ENCODE measurements at places on chromosomes 7 and 10.

DNA sequence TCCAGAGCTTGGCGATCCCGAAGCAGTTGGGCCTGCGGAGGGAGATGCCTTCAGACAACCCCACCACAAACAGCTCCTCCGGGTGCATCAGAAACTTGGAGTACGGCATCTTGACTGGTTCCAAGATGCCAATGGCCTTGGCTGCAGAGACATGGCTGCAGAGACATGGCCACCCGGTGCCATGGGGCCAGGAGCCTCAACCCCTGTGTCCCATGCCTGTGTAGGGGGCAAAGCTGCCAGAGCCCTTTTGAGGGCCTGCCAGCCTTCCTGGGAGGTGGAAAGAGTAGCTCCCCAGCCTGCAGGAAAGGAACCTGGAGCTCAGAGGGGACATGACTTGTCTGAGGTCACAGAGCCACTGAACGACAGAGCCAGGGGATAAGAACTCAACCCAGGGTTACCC is 83.5 kb downstream of the RABGEF1 start:
- DNase-seq = no peak

GRCh38 chr7:143454091-143454680 is 10.9 kb downstream of the TAS2R60 start:
- peak; percentile 39 for DNase-seq

DNA sequence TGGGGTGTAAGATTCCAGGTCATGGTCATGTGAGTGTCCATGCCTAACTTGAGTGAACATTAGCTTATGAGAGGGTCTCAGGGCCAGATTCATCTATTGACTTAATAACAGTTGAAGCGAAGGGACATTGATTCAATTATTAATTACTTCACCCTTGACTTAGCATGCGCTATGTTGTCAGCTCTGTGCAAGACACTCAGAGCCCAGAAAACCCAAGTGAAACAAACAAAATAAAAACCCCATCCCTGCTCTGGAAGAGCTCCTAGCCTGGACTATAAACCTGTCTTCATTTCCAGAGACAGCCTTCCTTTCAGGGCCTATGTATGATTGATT is 66.0 kb upstream of the TNS3 start:
- DNase-seq = no peak

GRCh38 chr10:121594623-121595350 is 3.5 kb downstream of the FGFR2 start:
- DNase-seq = peak; percentile 85

- DNase-seq = no peak
These were observed 36.9 kb downstream of the PARD3 start for GRCh38 chr10:34778237-34778636.

- no peak for DNase-seq
These were observed 16.1 kb downstream of the CALU start for GRCh38 chr7:128755075-128755818.

- DNase-seq = no peak
These were observed 20.9 kb downstream of the SPAM1 start for GRCh38 chr7:123945938-123946337.

GRCh38 chr7:106794276-106795083 is 70.6 kb upstream of the PIK3CG start:
- DNase-seq = no peak

DNA sequence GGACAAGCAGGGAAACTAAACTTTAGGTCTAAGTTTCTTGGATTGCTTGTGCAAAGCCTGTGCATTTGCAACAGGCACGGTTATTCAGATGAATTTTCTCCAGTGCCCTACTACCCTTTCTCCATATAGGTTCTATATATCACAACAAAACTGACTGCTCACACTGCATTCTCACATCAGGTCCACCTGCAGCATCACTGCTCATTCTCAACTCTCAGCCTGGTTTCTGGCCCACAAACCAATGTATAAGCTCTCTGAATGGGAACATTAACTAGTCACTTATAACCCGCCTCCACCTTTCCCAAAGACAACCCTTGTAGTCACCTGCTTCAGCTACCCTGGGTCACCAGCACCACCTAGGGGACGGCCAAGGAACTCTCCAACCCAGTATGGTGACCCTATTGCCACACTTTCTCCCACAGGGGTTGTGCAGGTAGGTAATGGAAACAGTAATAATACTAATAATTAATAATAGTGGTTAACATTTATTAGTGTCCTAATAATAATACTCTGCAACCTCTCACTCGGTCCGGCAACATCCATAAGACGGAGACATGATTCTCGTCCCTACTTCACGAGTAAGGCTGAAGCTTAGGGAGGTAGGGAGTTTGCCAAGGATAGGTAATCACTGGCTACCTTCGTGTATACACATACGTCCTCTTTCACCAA is 97.3 kb downstream of the CLEC2L start:
- DNase-seq = no peak

GRCh38 chr10:78337646-78338391 is 304.2 kb downstream of the RPS24 start:
- peak; percentile 44 for DNase-seq

DNA sequence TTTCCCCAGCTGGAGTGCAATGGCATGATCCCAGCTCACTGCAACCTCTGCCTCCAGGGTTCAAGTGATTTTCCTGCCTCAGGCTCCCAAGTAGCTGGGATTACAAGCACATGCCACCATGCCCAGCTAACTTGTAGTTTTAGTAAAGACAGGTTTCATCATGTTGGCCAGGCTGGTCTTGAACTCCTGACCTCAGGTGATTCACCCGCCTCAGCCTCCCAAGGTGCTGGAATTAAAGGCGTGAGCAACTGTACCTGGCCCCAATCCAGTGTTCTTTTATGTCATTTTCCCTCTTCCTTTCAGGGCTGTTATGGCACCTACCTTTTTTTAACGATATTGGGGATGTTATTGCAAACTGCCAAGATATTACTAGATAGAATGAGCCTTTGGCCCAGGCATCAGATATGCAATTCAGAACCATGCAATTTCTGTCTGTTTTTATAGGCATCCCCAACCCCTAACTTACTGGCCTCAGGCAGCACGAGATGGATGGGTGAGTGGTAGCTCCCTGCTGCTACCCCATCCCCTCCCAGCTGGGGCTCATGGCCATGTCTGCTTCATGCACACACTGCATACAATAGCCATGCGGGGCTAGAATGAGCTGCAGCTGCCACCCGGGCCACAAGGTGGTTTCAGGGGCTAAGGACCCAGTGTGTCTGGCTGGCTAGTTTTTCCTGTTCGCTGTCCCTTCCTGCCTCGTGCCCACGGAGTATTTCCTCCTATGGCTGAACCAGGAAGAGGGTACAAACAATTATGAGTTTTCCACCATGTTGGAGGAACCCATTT is 1080.1 kb upstream of the SORCS1 start:
- DNase-seq = no peak

DNA sequence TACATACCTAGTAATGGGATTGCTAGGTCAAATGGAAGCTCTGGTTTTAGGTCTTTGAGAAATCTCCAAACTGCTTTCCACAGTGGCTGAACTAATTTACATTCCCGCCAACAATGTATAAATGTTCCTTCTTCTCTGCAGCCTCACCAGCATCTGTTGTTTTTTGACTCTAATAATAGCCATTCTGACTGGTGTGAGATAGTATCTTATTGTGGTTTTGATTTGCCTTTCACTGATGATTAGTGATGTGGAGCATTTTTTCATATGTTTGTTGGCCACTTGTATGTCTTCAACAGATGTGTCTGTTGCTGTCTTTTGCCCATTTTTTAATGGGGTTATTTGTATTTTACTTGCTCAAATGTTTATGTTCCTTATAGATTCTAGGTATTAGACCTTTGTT is 675.5 kb downstream of the SUGCT start:
- peak; percentile 66 for DNase-seq

DNA sequence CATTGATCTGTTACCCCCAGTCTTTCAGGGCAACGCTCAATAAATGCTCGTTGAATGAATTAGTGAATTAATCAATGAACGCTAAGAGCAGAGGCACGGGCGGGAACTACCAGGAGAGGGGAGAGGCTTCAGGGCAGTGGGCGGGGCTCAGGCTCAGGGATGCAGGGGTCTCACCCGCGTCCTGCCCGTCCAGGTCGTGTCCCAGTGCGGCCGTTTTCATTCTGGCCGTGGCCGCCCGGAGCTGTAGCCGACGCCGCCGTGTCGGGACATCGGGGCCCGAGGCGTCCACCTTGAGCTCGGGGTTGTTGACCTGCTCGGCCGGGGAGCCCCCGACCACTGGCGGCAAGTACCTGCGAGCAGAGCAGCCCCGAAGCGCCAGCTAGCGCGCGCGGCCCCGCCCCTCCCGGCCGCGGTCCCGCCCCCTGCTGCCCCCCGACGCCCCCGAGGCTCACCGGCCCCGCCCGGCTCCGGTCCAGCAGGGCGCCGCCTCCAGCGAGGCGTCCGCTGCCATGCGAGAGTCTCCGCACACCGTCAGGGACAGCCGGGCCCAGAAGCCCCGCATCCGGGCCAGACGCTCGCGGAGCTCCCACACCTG is 2.8 kb upstream of the GAL3ST4 start:
- DNase-seq = no peak

GRCh38 chr7:55651057-55651456 is 78.8 kb upstream of the VOPP1 start:
- no peak for DNase-seq

- DNase-seq = no peak
These were observed 71.4 kb downstream of the TCF7L2 start for GRCh38 chr10:113021268-113022040.

DNA sequence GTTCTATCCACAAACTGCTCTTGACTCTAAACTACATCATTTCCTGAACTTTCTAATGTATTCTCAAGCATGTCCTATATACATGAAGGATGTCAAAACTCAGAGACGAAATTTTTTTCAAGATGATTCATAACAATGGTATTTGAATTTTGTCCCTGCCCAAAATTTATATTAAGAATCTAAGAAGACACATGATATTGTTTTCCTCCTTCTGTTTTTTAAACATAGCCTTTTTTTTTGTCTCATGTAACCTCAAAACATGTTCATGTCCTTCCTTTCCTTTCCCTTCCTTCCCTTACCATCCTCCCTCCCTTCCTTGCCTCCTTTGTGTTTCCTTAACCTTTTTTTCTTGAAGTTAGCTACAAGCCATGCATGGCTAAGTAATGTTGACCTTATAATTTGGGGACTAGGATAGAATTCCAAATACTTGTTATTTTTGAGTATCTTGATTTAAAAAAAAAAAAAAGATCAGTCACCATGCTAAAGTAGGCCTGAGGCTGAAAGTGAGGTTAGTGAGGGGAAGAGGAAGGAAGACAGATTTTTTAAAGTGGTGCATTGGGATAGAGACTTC is 163.0 kb downstream of the SUGCT start:
- DNase-seq = peak; percentile 86

- DNase-seq = peak; percentile 99
These were observed 100.2 kb downstream of the ATXN7L1 start for GRCh38 chr7:105776068-105776790.

- DNase-seq = no peak
These were observed 5.7 kb downstream of the LDB3 start for GRCh38 chr10:86673827-86674581.

DNA sequence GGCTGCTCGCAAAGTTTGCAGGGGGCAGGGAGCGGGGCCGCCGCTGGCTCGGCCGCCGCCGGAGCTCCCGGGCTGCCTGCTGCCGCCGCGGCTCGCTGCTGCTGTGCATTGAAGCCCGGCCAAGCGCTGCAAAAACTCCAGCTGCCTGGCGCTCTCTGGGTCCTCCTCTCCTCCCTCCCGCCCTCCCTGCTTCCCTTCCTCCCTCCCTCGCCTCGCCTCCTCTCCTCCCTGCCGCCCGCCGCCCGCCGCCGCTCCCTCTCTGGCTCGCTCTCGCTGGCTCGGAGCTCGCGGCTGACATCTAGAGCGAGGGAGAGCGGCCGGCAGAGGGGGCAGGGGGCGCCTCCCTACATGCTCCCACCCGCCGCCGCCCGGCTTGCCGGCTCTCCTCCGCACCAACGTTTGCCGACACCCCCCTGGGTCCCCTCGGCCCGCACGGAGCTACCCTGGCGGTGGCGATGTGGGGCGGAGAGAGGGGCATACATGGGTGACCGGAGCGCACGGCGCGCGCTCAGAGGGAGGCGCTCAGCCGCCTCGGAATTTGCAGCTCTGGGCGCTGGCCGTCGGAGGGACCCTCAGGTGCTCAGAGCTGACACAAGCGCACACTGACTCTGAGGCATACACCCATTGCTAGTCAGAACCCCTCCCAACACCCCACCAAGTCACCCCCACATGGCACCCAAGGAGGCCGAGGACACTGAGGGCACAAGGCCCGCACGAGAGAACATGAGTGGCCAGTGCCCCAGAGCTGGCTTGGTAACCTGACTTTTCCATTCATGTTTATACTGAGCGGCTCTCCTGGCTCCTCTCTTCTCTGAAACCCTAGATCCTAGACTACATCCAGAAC is 1.2 kb upstream of the PLXNA4 start:
- peak; percentile 80 for DNase-seq

DNA sequence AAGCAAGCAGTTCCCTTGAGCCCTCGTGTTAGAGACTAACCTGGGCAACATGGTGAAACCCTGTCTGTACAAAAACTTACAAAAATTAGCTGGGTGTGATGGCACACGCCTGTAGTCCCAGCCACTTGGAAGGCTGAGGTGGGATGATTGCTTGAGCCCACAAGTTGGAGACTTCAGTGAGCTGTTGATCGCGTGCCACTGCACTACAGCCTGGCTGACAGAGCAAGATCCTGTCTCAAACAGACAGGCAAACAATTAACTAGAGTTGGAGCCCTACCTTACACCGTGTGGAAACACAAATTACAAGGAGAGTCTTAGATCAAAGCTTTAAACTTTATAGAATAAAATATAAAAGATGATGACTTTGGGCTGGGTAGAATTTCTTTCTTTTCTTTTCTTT is 219.5 kb downstream of the CUX1 start:
- DNase-seq = no peak

DNA sequence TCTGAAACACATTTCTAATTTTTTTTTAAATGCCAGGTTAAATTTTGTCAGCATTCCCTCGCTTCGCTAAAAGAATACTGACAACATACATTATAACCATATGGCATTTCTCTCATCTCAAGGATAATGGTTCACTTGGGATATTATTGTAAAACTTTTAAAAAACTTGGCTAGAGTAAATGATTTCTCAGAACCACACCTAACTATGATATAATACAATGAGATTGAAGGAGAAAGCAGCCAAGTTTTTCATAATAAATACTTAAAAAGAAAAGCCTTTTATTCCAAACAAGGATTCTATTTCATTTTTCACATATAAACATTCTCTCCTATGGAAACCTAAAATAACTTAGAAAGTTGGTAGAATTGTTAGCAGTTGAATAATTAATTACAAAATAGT is 413.9 kb downstream of the HGF start:
- DNase-seq = no peak

GRCh38 chr10:129126982-129127381 is 340.1 kb upstream of the MGMT start:
- no peak for DNase-seq

DNA sequence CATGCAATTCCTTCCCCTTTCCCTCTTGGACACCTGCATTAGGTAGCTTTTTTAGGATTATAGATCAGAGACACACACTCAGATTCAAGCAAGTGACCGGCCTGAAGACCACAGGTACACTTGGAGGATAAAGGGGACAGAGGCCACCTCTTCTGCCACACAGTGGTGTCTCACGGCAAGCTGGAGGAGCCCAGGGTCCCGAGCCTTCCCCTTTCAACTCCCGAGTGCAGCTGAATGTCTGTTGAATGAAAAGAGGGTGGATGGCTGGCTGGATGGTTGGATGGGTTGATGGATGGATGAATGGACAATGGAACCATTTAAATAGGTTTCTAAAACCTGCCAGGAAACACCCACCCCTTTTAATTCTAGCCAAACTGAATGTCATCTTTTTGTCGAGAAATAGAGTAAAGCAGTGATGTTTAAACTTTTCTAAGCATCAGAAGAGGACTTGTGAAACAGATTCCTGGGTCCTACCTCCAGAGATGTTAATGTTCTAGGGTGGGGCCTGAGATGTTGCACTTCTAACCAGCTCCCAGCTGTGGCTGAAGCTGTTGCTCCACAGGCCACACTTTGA is 49.2 kb upstream of the ZMIZ1 start:
- DNase-seq = no peak

GRCh38 chr7:73431041-73431835 is 2.3 kb upstream of the FZD9 start:
- no peak for DNase-seq
